ENCODE measurements at places on chromosomes 5 and 9.

DNA sequence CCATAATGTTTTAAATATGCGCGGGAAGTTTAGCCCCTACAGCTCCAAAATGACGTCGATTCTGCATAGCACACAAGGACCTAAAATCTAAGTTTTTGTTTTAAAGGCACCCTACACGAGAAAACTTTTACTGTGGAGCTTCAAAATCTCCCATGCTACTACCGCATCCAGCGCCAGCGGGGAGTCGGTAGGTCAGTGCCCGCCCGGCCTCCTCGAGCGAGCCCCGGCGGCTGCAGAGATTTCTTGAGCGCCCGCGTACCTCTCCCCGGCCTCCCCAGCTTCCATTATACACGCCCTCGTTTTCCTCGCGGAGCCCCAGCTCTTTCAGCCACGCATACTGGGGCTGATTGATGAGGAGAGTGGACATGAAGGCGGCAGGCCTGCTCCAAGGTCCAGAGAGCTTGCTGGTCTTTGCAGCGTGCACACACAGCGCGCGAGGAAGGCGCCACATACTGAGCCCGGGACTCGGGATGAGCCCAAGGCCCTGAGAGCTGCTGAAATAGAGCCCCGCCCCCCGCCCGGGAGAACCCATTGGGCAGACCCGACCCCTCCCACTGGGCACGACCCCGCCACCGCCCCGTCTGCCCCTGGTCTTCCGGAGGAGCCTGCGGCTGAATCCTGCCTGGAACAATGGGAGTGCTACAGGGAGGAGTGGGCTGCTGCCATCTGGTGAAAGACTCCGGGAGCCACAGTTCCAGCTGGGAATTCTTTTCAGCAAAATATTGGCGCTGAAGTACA lies at the start of gene ALDH7A1:
Gene ALDH7A1 (minus strand): TSS at position 472 of the 738 bp plus-strand sequence. CDS start 21 bp downstream, at position 451.
- peak; percentile 9 for DNase-seq

- no peak for DNase-seq
Observed at GRCh38 chr9:95989297-95989696, 113.8 kb downstream of the ERCC6L2 start.

- peak; percentile 55 for DNase-seq
Observed at GRCh38 chr5:151115272-151115905, 34.6 kb upstream of the TNIP1 start.

GRCh38 chr5:56522960-56523359 lies 289.8 kb upstream of the ANKRD55 start:
- no peak for DNase-seq

DNA sequence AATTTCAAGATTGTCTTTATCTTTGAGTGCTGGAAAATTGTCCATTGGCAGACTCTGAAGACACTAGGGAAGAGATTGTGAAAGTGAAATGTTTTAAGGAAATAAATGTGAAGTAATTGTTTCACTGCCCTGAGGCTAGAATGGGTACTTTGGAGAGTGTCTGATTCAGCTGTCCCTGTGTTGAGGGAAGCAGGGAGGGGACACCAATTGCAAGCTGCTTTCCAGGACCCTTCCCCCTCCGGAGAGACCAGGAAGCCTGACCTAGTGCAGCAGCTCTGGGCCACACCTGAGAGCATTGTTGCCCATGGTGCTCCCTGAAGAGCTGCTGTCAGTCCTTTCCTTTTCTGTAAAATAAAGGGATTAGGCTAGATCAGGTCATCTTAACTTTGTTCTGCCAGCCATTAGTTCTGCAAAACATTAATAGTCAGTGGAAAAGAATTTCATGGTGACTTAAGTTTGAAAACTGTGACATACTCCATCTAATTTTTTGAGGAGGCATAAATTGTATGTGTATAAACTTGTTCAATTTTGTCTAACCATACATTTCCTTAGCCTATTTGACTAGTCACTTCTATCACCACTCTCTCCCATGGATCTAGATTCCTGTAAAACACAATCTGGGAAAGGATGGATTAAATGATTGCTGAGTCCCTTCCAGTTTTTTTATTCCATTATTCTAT lies 18.8 kb downstream of the MAP1B start:
- DNase-seq: no peak

- peak; percentile 21 for DNase-seq
Observed at GRCh38 chr5:180873615-180874520, 12.8 kb upstream of the ZFP62 start.

DNA sequence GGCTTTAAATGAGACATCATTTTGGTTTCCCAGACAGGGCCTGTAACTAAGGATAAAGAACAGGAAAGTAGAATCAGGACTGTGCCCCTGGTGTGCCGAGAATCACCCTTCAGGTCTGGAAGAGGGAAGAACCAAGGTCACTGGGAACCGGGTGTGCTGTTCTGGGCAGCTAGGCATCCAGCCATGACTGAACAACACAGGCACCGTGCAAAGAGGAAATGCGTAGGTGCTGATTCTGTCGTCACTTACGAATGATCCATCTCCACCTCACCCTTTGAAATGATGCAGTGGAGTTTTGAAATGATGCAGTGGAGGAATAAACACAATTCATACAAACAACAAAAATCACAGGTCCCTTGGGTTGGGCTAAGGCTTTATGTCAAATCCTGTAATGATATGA lies 64.4 kb downstream of the MAP1B start:
- no peak for DNase-seq

DNA sequence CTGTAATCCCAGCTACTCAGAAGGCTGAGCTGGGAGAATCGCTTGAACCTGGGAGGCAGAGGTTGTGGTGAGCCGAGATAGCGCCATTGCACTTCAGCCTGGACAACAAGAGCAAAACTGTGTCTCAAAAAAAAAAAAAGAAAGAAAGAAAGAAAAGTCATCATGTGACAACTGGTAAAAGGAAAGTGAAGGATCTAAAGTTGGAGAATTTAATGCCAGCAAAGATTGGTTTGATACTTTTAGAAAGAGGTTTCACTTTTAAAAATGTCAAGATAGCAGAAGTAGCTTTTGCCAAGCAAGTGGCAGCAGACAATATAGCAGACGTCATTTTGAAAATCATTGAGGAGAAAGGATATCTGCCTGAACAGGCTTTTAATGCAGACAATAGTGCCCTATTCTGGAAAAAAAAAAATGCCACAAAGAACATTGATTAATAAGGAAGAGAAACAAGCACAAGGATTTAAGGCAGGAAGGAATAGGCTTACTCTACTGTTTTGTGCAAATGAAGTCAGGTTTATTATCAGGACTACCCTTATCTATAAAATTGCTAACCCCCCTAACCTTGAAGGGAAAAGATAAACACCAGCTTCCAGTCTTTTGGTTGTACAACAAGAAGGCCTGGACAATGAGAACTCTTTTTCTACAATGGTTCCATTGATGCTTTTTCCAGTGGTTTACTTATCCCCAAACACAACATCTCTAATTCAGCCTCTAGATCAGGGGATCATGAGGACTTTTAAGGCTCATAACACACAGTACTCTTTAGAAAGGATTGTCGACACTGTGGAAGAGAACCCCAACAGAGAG lies 12.0 kb downstream of the PKD2L2 start:
- no peak for DNase-seq

DNA sequence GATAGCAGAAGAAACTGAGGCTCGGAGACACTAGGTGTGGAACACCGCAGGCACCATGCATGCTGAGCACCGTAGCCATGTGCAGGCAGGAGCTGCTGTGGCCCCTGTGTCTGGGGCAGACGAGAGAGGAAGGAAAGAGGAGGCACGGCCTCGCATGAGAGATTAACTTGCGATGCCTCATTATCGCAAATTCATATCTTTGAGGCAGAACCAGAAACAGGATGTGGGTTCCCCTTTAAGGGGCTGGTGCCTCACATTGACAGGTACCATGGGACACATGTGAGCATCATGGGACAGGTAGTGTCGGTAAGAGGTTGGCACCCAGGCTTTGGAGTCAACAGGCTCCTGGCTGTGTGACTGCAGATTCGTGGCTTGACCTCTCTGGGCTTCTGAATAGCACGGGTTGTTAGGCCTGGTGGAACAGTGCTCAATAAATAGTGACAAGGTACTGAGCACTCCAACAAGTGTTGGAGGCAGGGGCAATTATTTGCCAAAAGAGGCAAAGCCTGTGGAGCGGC lies 40.8 kb downstream of the NAIF1 start:
- DNase-seq: peak; percentile 81

- no peak for DNase-seq
Observed at GRCh38 chr9:2026220-2026997, 11.3 kb downstream of the SMARCA2 start.

DNA sequence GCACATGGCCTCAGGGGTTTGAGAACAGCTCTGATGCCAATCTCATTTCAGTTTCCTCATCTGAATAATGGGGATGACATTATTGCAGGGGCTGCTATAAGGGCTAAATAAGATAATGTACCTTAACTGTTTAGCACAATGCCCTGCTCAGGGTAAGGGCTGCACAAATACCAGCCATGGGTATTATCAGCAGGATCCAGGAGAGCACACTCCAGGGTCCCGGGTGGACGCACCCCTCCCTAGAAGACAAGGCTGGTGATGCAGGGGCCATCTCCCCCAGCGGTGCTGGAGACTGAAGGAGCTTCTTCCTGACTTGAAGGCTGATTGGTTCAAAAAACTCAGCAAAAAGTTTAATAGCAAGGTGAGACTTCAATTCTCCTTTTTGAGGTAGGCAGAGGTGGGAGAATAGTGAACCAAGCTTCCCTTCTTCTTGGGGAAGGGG lies 2.7 kb upstream of the CXXC5 start:
- no peak for DNase-seq

DNA sequence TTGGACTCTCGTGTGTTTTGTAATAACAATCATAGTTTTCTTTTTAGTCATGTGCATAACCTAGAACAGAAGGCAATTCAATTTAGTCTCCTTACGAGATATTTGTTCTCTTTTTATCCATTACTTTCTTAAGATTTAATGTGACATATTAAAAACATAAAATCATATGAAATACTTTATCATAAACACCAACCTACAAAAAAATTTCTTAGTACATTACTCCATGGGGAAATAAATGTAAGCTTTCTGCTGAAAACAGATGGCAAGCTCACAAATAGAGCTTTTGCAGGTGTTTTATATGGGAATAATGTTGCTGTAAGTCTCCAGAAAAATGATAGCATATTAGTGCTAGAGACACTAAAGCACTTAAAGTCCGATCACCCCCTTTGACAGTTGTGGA lies 1035.2 kb upstream of the ARRDC3 start:
- DNase-seq: no peak

- DNase-seq: no peak
Observed at GRCh38 chr5:126311766-126312165, 111.4 kb upstream of the GRAMD2B start.

- DNase-seq: no peak
Observed at GRCh38 chr9:134988706-134989105, 71.0 kb upstream of the FCN1 start.

GRCh38 chr5:136053336-136054141 lies 24.8 kb downstream of the TGFBI start:
- DNase-seq: no peak

GRCh38 chr9:107363516-107364152 lies 80.6 kb downstream of the RAD23B start:
- no peak for DNase-seq

GRCh38 chr9:2984491-2984890 lies 140.6 kb upstream of the PUM3 start:
- DNase-seq: no peak

DNA sequence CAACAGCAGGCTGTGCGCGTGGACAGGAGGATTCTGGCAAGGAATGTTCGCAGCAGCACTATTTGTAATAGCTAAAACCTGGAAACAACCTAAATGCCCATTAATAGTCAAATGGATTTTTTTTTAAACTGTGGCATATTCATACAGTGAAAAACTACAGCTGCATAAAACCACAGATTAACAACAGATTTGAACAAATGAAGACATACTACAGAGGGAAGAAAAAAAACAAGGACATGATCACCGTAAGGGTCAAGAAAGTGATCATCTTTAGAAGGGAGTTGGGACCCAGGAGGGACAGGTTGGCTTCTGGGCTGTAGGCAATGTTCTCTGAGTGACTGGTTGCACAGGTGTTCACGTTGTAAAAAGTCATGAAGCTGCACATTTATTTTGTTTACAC lies 1.2 kb upstream of the TMOD1 start:
- no peak for DNase-seq

DNA sequence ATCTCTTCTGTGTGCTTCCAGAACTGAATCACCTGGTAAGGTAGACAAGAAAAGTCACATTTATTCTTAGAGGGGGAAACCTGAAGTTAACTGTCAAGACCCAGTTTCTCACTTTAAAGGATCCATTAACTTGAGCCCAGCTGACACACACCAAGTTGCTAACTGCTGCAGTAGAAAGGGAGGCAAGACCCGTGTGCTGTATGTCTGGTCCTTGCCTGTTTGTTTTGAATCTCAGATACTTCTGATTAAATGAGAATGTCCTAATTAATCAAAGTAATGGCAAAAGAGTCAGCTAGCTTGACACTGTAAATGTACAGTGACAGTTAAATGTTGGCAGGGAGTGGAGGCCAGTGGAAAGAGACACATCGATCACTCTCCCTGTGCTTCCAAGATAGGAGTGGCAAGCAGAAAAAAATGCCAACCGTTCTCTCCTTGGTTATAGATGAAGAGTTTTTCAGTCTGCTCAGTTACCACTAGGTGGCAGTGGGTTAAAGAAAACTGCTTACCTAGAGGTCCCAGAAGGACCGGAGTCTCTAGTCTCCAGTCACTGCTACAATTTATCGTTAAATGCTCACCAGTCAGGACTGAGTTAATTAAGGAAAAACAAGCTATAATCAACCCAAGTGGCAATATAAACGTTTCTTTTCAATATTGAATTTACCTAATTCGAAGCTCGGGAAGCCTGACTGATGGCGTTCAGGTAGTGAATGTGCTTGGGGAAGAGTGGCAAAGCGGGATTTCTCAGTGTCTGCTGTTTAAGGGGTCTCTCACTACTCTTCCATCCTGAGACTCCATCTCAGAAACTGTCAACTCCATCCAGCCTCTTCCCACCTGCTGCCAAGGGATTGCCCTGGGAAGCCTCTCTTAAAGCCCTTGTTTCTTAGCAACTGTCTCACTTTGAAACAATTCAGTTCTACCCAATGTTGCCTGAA lies 18.4 kb downstream of the LSM11 start:
- no peak for DNase-seq

GRCh38 chr5:54611290-54611951 lies 93.9 kb downstream of the SNX18 start:
- DNase-seq: no peak

GRCh38 chr5:3007577-3007976 lies 256.1 kb upstream of the IRX2 start:
- no peak for DNase-seq
